ENCODE measurements at places on chromosomes 4 and X.

- no peak for DNase-seq
These were observed 63.4 kb downstream of the PTTG2 start for GRCh38 chr4:38023347-38024205.

DNA sequence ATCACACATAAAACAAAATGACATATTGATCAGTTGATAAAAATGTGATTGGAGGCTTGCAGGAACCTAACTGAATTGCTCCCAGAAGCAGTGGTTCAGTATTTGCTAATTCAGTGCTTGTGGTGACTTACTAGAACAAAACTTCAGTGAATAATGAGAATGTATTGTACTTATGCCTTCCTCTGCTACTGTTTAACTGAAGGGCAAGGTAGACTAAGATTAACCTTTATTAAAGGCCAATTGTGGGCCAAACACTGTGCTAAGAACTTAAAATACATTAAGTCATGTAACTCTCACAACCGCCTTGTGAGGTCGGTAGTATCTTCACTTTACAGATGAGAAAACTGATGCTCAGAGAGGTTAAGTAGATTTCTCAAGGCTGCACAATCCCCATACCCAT is 14.9 kb downstream of the IGFBP7 start:
- DNase-seq, result no peak

- DNase-seq, result no peak
These were observed 7.1 kb downstream of the SLC25A31 start for GRCh38 chr4:127737295-127737694.

- no peak for DNase-seq
These were observed 26.7 kb upstream of the TBC1D19 start for GRCh38 chr4:26557164-26557563.

DNA sequence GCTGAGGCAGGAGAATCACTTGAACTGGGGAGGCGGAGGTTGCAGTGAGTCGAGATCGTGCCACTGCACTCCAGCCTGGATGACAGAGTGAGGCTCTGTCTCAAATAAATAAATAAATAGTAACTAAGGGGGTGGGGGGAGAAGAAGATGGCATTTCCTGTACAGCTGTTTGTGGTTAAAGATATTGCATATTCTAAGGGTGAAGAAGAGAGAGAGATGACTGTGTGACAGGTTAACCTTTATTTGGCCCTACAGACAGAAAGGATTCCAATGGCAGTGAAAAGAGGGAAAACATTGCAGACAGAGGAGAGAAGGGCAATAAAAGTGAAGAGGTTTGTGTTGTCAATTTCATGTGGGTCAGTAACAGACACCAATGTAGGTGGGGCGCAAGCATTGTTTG is 9.4 kb downstream of the TASL start:
- DNase-seq, result no peak

DNA sequence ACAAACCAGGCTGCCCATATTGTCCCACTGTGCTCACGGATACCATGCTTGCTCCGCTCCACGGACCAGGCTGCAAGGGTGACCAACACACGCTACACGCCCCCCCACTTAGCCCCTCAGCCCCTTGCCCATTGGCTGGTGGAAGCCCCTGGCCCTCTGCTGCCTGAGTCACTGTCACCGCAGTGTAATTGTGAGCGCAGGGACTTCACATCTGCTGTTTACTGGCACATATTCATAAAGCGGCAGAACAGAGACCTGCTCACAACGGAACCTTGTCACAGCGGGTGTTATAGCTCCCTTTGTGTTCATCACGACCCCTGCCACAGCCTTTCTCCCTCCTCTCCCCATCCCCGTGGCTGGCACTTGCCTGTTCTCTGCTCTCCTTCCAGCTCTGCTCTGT is 83.7 kb downstream of the PSAPL1 start:
- DNase-seq, result no peak

DNA sequence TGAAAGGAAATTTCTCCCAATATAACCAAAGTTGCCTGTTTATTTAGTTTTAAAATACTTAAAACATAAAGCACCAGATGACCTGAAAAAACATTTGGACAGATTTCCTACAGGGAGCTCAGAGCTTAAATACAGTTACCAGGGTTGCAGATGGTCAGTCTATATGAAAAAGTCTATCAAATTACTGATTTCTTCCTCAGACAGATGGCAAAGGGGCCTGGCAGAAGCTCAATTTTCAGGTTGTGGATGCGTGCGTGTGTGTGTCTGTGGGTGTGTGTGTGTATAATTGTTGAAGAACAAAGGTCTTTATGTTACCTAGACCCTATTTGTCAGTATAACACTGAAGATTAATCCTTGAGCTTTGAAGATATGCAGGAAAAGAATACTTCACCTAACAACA is 169.4 kb downstream of the MAD2L1 start:
- DNase-seq, result no peak
